ENCODE measurements at places on chromosomes 2 and 18.

DNA sequence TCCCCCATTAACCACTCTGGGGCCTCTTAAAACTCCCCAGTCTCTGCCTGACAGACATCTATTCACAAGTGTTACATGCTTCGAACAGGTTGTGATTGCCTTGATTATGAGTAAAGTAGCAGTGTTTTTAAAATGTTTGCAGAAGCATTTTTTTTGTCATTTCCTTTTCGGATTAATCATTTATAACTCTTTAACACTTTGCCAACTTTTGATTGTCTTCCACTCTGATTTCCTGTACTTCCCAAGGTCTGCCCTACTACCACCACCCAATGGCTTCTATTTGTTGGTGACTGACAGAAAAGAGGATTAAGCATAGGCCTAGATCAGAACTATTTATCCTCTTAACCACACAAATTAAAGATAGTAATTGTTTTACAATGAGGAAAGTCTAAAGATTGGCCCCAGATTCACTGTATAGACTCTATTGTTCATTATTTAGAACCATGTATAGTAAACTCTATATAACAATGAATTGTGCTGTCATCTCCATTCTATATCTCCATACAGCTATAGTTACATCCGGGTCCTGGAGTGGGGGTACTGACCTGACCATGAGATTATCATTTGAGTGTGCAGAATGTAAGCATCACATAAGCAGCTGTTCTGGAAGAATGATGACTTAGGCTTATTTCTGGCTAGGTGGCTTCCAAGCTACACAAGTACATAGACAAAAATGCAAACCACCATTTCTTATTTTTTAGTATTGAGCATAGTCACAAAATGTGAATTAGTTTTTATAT is 110.3 kb upstream of the RBMS1 start:
- DNase-seq = no peak

DNA sequence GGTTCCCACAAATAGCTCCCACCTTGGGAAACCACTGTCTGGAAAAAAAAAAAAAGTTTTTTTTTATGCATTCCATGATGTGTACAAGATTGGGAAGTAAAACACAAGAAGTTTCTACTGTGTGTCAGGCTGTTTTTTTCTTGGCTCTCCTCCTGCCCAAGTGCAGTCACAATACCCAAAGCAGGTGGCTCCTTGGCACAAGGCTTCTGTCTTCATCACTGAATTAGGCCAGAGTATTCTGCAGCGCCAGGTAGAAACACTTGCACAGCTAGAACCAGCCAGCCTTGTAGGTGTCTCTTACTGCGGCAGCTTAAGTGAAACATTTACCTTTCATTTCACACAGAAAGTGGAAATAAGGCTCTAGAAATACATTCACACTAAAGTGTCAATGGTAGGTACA is 23.8 kb upstream of the MAL start:
- DNase-seq = no peak

- DNase-seq = no peak
Observed at GRCh38 chr2:223604231-223604630, 2.1 kb upstream of the SCG2 start.

DNA sequence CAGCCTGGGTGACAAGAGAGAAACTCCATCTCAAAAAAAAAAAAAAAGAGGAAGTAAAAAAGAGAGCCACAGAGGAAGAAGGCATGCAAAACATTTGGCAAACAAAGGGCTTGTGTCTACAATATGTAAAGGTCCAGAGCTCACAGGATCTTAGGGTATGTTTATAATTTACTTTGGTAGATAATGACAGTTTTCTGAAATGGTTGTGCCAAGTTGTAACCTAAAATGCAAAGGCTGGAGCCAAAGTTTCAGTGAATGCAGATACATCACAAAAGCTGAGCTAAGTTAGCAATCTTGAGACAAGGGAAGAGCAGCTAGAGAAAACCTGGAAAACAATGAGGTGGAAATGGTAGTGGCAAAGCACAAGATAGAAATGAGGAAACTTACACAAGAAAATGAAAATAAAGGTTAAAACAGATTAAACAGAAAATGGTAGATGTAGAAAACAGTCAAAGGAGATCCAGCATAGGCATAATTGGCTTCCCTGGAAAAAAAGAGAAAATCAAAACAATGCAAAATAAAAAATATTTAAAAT is 77.5 kb upstream of the HK2 start:
- no peak for DNase-seq

- DNase-seq = no peak
Observed at GRCh38 chr2:25369876-25370275, 28.2 kb upstream of the DNMT3A start.

DNA sequence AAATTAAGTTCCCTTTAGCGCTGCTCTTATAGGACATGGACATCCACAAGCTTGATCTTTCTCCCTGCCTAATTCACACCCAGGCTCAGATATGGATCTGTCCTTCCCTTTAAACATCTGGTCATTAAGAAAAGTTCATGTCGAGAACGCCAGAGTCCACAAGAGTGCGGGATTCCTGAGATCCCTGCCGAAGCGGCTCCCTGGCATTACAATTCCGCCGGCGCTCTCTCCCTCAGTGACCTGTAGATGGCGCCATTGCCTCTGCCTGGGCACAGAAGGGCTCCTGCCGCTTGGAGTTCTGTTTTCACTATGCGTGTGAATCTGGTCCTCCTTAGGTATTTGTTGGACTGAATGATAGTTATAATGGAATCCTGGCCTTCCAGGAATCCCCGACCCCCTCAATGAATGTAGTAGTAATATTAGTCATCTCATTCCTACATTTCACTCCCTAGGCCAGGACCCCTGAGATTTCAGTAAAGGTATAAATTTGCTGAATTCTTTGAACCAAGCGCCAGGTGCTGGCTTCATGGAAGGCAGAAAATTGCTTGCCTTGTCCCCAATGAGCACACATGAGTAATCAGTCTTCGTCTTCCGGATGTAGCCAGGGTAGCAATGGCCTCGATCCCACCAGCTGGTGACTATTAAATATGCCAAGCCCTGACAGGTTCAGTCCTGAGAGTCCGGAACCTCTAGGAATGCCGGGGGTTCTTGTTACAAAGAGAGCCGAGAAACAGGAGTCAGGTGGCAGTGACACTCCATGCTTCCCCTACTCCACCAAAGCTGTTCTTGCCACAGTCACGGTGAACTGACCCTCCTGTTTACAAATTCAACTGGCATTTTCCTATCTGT is 26.4 kb upstream of the CD207 start:
- DNase-seq = peak; percentile 76

DNA sequence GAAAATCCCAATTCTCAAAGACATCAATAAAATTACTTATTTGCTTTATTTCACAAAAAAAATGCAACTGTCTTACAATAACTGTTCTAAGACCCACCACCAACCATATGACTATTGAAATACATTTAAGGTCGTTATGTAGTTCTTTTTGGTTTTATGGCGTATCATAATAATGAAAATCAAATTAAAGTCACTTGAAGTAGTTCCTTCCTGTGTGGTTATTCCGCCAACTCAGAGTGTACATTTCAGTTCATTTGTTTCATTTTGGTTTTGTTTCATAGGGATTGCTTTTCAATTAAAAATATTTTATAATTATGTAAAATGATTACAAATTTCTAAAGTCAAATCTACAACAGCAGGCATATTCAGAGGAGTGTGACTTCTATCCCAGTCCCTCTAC is 45.9 kb upstream of the AAK1 start:
- no peak for DNase-seq

DNA sequence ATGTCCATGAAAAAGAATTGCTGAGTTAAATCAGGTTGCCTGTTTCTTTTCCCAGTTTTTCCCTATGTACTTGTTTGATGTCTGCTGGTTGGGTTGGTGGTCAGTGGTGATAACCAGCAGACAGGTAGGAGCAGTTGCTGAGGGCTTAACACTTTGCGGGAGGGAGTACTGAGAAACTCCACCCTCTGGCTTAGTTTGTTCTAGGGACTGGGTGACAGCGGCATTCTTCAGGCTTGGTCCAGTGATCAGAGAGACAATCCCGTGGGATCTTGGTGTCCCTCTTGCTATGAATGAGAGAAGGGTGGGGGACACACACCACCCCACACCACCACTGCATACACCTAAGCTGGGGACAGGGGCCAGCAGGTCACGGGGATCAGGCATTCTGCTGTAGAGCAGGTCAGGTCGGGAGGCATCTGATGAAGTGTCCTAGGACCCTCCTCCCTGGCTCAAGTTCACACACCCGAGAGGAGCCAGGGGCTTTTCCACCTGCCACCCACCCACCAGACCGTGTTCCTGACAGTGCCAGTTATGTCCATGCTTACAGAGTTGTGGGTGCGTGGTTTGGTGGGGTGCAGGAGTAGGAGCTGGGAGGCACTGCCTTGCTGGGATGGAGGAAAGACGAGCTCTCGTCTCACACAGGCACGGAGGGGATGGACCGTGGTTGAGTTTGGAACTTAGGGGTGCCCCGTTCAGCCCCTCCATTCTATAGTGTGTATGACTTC is 21.3 kb upstream of the ALLC start:
- DNase-seq = no peak

GRCh38 chr2:235603659-235604058 is 109.8 kb downstream of the AGAP1 start:
- DNase-seq = no peak

DNA sequence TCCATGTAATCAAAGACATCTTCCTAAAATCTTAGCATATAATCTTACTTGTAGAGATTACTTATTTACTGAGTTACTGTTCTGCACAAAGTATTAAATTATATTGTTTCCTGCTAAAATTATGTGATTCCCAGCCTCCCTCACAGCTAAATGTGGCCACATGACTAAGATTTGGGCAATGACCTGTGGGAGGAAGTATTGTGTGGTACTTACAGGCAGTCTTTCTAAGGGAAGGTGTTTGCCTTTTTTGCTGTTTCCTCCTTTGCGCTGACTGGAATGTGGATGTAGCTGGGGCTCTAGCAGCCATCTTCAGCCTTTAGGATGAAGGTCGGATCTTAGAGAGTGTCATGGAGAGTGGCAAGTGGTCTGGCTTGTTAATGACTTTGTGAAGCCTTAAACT is 146.3 kb upstream of the APCDD1 start:
- no peak for DNase-seq

GRCh38 chr2:234453216-234453615 is 43.7 kb downstream of the ARL4C start:
- DNase-seq = peak; percentile 46

- no peak for DNase-seq
Observed at GRCh38 chr2:242053921-242054320, 184.4 kb downstream of the RTP5 start.

- no peak for DNase-seq
Observed at GRCh38 chr2:215002500-215002899, 135.9 kb downstream of the ABCA12 start.

- DNase-seq = no peak
Observed at GRCh38 chr2:111143107-111143842, 22.6 kb downstream of the BCL2L11 start.

GRCh38 chr2:26559556-26559955 is 81.6 kb downstream of the CIB4 start:
- DNase-seq = no peak

GRCh38 chr2:88177556-88177955 is 7.4 kb downstream of the THNSL2 start:
- no peak for DNase-seq

GRCh38 chr2:120053891-120054290 is 41.0 kb downstream of the EPB41L5 start:
- no peak for DNase-seq

GRCh38 chr18:32300914-32301313 is 111.1 kb downstream of the MEP1B start:
- DNase-seq = no peak

- DNase-seq = no peak
Observed at GRCh38 chr2:12895017-12895416, 178.3 kb downstream of the TRIB2 start.

DNA sequence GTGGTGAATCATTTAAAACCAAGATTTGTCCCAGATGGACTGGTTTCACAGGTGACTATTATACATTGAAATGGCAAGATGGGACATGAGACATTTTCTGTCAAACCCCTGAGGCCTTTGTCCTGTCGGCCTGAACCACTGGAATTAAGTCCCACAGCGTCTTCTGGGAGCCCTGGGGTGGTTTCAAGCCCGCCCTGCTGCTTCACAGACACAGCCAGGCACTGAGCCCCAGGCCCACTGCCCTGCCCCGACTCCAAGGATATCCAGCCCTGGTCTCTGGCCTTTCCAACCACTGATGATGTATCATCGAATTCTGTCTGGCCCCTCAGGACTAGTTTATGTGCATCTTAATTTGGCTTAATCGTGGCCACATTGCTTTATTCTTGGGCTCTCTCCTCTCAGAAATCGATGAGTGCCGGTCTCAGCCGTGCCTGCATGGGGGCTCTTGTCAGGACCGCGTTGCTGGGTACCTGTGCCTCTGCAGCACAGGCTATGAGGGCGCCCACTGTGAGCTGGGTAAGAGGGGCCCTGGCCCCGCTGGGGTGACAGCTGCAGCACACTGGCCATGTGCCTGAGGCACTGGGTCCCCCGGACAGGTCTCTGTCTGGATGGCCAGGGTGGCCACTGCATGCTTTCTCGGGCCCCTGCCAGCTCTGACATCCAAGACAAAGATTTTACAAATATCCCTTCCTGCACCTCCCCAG is 39.5 kb downstream of the MTERF4 start:
- no peak for DNase-seq

DNA sequence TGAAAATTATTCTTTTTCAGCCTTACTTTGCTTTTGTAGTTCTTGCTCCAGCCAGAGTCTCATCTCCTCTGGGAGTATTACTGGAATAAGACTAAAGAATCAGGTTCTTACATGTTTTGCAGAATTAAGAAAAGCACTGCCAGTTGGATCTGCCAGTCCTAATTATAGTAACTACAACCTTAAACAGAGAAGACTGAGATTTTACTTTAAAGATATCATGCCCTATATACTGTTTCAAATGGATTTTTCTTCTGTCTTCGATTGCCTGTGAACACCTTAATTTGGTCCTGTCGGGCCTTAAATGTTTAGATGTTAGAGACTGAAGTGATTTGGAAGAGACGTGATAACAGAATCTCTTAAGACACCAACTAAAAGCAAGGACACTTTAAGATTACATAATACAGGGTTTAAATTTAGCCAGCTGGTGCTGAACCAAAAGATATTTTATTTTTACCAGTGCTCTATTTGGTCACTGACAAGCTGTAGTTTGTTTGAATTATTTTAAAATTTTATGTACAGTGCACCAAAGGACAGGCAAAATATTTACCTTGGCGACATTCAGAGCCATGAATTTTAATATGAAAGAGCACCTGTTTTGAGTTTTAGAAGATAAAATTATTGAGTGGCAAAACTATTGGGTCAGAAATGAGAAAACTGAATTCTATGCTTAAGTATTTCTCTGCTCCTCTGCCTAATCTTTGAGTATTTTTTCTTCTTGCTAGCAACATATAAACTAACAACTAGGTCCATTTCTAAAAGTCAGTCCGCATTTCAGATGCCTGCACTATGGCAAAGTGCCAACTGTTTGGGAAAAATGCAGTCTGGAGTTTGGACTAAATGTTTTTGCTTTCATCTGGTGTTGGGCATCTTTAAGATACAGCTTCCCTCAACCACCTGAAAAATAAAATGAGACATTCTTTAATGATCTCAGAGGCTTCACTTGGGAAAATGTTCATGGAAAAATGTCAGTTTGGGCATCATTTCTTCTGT is 300.0 kb downstream of the XIRP2 start:
- no peak for DNase-seq

Data from CD4-positive, alpha-beta T cell treated with Interleukin-6 for 4 hours (primary cell).